ENCODE measurements at places on chromosomes 6 and 20. TPM values are rescaled to one million over a fixed set of nuclear protein-coding genes. Genes with fewer than 3 reads are reported as not detected.

DNA sequence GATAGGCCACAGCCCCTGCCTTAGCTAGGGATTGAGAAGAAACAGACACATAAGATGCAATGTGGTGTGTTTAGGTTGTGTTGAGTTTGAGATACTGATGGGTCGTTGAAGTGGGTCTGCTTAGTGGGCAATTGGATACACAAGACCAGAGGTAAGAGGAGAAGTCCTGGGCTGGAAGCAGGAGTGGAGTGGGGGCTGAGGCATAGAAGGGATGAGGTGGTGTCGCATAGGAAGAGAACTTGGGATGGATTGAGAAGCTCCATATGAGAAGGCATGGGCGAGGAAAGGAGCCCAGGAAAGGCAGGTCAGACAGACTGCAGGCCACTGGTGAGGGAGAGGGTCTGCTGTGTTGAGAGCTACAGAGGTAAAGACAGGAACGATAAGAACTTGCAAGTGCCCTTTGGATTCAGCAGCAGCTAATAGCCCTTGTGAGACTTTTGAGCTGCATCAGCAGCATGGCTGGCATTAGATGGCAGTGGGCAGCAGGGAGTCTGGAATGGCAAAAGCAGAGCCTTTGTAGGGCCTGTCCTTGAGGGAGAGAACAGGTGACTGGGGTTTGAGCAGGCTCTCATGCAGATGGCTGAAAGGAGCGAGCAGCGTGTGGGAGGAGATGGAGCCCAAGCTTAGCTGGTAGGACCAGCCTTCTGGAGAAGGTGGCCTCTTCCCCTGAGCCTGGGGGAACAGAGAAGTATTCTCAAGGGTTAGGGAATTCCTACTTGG lies 33.2 kb downstream of the PLCG1 start:
- H3K4me3 ChIP-seq: no peak overlapping the region
- no peaks in the 10 kb centered on the region for H3K27me3 ChIP-seq
- H3K27ac ChIP-seq: no peak overlapping the region
- peaks cover 96% of the 10 kb centered on the region for H3K36me3 ChIP-seq

DNA sequence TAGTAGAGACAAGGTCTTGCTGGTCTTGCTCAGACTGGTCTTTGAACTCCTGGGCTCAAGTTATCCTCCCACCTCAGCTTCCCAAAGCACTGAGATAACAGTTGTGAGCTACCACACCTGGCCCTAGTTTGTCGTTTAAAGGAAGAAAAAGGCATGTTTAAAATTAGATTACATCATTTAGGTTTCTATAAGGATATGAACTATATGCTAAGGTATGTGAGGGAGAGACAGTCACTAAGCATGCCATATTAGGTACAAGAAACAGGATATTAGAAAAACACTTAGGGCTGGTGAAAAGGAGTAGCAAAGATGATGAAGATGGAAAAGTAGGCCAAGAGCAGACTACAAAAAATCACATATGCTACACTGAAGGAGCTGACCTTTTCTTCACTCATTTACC lies 106.4 kb downstream of the ASCC3 start:
- H3K4me3 ChIP-seq: no peak overlapping the region
- no peaks in the 10 kb centered on the region for H3K27me3 ChIP-seq
- DNase-seq: no peak
- H3K36me3 ChIP-seq: no peaks in the 10 kb centered on the region
- no peak overlapping the region for H3K27ac ChIP-seq

CCDC170 gene
- polyA plus RNA-seq: 0.21 TPM

GCNT2 gene
- polyA plus RNA-seq: 9.8 TPM

IL17F gene
- polyA plus RNA-seq: not detected

DNA sequence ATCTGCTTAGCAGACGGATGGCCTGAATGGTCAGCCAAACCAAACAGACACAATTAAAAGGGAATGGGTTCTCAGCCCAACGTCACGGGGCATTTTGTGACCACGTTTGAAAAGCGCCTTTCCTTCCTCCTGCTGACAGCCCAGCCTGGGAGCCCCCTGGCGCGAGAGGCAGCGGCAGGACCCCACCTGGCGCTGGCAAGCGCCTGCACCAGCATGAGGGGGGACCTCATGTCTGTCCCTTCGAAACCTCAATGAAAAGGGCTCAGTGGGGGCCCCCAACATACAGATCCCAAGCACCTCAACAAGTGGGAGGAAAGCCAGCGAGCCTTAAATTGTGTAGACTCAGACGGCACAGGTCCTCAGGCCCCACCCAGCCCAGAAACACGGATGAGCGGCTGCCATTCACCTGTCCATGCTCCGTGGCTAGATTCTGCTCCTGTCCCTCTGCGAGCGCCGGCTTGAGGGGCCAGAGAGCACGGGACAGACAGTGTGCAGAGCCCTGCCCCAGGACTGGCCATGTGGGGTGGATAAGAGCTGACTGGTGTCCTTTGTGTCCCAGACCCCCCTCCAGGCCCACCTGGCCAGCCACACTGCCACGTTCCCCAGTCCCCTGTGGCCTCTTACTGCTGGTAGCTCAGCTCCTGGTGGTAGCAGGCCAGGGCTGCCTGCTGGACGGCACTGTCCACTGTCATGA lies 87.6 kb downstream of the NINL start:
- H3K27me3 ChIP-seq: no peaks in the 10 kb centered on the region
- H3K4me1 ChIP-seq: no peaks in the 10 kb centered on the region
- no peak overlapping the region for H3K4me3 ChIP-seq

GRCh38 chr20:49704932-49705336 lies 8.7 kb downstream of the B4GALT5 start:
- no peaks in the 10 kb centered on the region for H3K27me3 ChIP-seq
- H3K36me3 ChIP-seq: peaks cover 2% of the 10 kb centered on the region

GRCh38 chr6:37232430-37233017 lies 25.0 kb upstream of the TBC1D22B start:
- no peaks in the 10 kb centered on the region for H3K27me3 ChIP-seq
- peaks cover 9% of the 10 kb centered on the region for H3K4me1 ChIP-seq
- no peak overlapping the region for H3K27ac ChIP-seq

GRCh38 chr6:149977221-149977620 lies 13.5 kb downstream of the ULBP1 start:
- no peaks in the 10 kb centered on the region for H3K36me3 ChIP-seq
- no peak for DNase-seq
- H3K27ac ChIP-seq: no peak overlapping the region
- H3K4me3 ChIP-seq: no peak overlapping the region

DNA sequence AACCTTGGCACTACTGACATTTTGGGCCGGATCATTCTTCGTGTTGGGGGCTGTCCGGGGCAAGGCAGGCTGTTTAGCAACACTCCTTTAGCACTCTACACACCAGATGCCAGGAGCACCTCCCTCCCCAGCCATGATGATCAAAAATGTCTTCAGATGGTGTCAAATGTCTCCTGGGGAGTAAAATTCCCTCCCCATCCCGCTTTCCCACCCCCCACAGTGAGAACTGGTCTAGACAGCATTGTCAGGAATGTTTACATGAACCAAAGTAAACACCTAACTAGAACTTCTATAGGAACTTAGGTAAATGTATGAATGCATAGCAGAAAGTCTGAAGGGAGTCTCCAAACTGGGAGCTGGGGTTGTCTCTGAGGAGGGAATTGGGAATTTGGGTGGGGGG lies 70.0 kb upstream of the TOP1 start:
- no peak for DNase-seq
- H3K36me3 ChIP-seq: no peaks in the 10 kb centered on the region
- H3K27ac ChIP-seq: no peak overlapping the region

SRF gene
- polyA plus RNA-seq: 8.9 TPM

GRCh38 chr20:48861444-48861843 lies 33.6 kb upstream of the PREX1 start:
- no peaks in the 10 kb centered on the region for H3K27me3 ChIP-seq
- no peaks in the 10 kb centered on the region for H3K4me1 ChIP-seq
- no peak for DNase-seq
- no peak overlapping the region for H3K4me3 ChIP-seq
- H3K36me3 ChIP-seq: no peaks in the 10 kb centered on the region
- no peak overlapping the region for H3K27ac ChIP-seq

C6orf52 gene
- 2.8 TPM for polyA plus RNA-seq

Measured in small intestine (tissue), 16 donors.